ENCODE measurements at places on chromosomes 1 and 21. TPM values are rescaled to one million over a fixed set of nuclear protein-coding genes. Genes with fewer than 3 reads are reported as not detected.
A peak's percentile ranks its signal among the peaks of the same experiment; 100 is the strongest.

- peak; percentile 82 for DNase-seq
Measured at GRCh38 chr21:33360881-33361602, 36.3 kb downstream of the IFNAR1 start.

GRCh38 chr1:97423403-97423802 is 497.4 kb downstream of the DPYD start:
- no peak for DNase-seq

DNA sequence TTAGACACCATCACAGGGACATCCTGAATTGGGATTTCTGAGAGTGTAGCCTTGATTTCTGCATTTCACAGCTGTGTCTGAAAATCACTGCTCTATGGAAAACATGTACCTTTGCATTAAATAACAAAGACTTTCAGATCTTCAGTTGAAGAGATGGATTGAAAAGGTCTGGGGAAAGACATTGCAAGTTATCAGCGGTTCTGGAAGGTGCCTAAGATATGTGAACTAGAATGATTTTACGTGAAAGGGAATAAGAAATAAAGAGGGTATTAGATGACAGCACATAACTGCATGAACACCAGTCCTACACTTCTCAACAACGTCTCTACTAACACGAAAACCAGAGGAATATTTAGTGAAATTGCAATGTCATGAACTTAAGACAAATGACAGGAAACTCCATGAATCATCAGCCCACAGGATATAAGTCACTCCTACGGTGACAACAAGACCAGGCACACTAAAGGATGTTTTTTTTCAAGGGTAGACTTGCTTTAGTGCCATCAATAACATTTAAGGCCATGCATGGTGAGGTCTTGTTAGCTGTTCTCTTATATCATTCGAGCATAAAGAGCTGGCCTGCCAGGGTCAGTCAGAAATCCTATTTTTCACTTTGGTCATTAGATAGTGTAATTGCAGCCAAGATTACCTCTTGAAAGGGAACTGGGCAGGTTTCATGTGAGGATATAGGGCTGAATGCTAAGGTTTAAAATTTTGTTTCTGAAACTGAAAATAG is 283.1 kb downstream of the GRIK1 start:
- DNase-seq, result no peak

The TMEM63A gene
- 30.7 TPM for total RNA-seq
